AG09309 (cell line): ENCODE measurements at places on chromosomes 7 and 10.

DNA sequence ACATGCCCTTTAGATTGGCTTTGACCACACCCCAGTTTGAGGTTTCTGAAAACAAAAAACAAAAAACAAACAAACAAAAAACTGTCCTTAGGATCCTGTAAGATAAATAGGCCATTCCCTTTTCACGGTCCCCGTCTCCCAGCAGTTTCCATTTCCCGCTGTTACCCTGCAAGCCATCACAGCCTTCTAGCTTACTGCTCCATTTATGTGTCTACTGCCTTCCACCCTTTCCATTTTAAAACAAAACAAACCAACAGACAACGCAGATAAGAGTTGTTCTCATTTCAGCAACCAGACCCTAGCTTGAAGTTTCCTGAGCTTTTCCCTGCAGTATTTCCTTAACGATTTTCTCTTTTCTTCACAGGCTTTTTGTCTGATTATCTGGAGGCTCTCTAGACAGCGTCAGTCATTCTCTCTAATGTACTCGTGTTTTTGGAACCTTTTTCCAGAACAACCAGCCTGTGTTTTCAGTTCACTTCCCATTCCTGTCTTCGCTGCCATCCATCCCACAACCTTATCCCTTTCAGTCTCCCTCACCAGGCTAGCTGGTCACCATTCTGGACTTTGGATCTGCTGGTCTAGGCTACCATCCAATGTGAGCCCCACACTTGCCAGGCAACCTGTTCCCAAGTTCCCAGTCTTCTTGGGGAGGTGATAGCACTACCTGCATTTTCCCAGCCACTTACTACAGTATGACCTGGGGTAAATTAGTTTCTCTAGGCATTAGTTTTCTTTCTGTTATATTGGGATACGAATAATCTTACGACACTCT, 317.3 kb upstream of the FZD1 start:
- no peak for DNase-seq

DNA sequence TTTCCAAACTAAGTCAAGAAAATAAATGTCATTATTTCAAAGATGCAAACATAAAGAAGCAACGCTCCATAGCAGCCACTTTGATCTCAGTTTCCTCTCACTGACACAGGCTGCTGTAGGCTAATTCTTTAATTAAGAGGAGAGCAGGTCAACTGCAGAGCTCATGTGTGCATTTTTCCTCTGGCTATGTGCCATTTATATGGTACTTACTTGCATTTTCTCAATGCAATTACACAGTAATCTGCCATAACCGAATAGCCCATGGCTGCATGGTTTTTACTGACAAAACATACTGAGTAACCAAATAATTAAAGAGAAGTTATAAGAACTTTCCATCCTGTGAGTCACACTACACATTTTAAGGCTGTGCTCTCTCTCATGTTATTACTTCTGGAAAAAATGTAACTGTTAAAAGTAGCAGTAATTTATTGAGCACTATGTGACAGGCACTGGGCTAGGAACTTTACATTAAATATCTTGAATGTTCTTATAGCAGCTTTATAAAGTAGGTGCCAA, 122.0 kb downstream of the ELAPOR2 start:
- no peak for DNase-seq

- DNase-seq = no peak
Measured at GRCh38 chr7:85061456-85061855, 125.4 kb downstream of the SEMA3D start.

- no peak for DNase-seq
Measured at GRCh38 chr10:3435671-3436070, 263.1 kb upstream of the PITRM1 start.

DNA sequence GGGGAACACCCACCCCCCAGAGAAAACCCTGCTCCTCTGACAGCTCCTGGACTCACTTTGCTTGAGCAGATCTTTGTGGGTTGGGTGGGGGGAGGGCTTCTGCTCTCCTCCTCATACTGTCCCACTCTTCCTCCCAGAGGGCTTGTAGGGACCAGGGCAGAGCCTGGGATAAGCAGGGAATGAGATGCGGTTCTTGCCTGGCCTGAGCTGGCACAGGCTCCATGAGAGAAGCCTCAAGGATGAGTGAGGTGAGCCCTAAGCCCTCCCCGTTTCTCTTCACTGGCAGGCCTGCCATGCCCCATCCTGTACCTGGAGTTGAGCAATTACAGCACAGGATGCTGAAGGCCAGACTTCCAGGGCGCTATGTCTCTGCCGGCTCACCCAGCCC, 134.7 kb downstream of the ADAM12 start:
- DNase-seq = no peak

GRCh38 chr7:148060724-148061123, 529.8 kb upstream of the C7orf33 start:
- no peak for DNase-seq

- DNase-seq = no peak
Measured at GRCh38 chr7:87944547-87944946, 10.5 kb downstream of the ADAM22 start.

GRCh38 chr7:132261327-132262159, 314.7 kb downstream of the PLXNA4 start:
- DNase-seq = no peak

DNA sequence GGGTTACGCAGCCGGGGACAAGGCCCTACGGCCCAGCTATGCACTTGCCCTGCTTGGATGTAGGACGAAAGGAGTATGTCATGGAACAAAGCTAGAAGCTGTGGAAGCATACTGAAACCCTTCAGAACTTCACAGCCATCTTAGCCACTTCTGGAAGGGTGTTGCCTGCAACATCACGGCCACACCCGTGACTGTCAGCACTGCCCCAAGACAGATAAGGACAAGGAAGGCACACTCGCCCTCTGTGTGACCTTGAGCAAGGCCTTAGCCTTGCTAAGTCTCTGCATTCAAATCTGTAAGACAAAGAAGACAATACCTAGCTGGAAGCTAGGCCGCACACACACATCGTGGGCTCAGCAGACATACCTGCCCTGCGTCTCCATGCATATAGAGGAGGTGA, 352.5 kb upstream of the MGMT start:
- DNase-seq = no peak

DNA sequence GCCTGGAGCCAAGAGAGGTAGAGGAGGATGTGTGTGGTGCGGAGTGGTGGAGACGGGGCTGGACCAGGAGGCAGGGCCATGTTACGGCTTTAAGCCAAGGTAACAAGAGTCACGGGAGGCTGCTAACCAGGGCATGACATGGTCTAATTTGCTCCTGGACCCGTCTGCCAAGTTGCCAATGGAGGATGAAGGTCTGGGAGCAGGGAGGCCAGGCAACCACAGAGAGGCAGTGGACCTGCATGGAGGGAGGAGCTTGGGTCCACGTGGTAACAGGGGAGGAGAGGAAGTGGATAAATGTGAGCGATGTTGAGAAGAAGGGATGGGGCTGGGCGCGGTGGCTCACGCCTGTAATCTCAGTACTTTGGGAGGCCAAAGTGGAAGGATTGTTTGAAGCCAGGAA, 31.0 kb downstream of the SRRM3 start:
- no peak for DNase-seq

DNA sequence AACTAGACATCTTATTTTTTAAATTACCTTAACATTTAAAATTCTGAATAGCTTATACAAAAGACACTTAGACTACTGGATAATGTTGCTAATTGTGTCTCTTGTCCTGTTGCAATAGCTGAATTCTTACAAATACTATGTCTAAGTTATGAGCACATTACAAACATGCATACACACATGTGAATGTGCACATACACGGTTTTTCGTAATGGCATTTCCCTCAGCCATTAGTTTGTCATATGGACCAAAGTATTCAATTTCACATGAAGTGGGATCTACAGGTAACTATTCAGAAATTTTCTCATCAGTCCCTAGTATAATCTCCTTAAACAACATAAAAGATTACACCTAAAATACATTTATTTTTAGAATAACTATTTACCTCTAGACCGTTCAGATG, 178.6 kb upstream of the BET1 start:
- no peak for DNase-seq

- no peak for DNase-seq
Measured at GRCh38 chr7:130906575-130906974, 172.6 kb upstream of the KLF14 start.

DNA sequence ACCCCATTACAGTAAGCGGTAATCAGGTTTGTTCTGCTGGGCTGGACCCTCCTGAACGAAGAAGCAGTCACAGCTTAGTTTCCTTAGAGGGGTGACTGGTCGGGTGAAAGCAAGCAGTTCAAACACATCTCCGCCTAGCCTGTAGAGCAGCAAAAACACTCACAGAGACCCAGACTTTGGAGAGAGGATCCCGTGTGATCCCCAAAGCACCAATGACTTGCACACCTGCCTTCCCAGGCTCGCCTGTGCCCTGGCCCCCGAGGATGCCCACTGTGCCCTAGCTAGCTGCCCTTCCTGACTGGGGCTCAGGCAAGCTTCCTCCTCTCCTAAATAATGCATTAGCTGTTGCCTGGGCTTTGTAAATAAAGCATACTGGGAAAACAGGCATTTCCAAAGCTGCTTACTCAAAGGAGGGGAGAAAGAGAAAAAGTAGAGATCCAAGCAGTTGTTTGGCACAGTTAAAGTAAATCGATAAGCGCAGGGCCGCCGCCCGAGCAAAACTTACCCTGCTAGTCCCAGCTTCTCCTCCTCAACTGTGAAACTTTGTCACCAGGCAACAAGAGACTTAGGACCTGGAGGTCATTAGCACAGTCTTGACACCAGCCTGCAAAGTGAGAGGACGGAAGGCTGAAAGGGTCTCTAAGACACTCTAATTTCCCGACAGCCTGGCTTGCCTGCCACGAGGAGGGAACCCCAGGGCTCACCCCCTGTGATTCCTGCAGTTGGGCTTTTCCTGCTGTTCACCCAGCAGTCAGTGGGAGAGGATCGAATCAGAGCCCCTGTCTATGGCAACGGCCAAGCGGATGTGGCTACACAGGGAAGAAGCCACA, 4.8 kb downstream of the LRRC18 start:
- no peak for DNase-seq

- no peak for DNase-seq
Measured at GRCh38 chr10:86642021-86642420, 12.3 kb upstream of the OPN4 start.

- no peak for DNase-seq
Measured at GRCh38 chr10:89022734-89023133, 32.1 kb downstream of the FAS start.

- DNase-seq = no peak
Measured at GRCh38 chr10:103196516-103196915, 3.4 kb upstream of the NT5C2 start.
